ENCODE measurements at places on chromosomes 3 and 15.

DNA sequence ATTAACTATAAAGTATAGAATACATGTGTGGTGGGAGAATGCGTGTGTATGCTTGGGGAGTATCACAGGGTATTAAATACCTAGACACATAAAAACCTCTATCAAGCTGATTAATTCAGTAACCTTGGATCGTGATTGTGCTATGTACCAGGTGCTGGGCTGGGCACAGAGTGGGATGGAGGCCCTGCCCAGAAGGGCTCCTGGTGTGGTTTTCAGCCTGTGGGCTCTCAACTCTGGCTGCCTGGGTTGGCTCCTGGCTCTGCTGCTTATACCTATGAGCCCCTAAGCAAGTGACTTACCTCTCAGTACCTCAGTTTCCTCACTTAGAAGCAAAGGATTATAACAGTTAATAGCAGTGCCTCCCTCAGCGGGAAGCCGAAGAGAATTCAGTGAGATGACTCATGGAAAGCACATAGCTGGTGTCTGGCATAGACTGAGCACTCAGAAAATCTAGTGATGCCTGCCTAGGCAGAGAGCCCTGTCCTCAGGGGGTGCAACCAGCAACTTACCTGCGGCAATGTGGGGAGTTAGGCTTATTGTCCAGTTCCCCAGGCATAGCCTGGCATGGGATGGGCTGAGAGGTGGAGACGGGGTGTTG, 90.6 kb upstream of the MYZAP start:
- DNase-seq: no peak

DNA sequence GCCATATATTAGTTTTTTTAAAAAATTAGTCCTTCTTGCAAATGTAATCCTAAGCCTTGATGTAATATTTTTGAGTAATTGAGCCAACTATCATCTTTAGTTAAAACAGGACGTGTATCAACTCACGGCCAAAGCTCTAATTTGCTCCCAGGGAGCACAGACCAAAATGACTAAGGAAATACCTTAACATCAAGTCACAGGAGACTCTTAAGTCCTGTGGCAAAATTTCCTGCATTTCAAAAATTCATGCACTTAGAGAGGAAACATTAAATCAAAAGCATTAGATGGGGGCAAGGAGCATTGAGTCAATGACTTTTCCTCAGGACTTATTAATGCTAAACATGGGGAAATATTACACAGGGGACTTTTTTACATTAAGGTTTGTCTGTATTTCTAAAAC, 276.0 kb downstream of the MFSD1 start:
- no peak for DNase-seq

- no peak for DNase-seq
These were observed 687 bp downstream of the ALDH1A3 start for GRCh38 chr15:100880139-100880896.

- DNase-seq: no peak
These were observed 91.6 kb downstream of the SCN11A start for GRCh38 chr3:38960042-38960622.

- no peak for DNase-seq
These were observed 34.3 kb upstream of the PIK3CA start for GRCh38 chr3:179113903-179114302.

- DNase-seq: no peak
These were observed 14.0 kb upstream of the NEO1 start for GRCh38 chr15:73038220-73038619.

DNA sequence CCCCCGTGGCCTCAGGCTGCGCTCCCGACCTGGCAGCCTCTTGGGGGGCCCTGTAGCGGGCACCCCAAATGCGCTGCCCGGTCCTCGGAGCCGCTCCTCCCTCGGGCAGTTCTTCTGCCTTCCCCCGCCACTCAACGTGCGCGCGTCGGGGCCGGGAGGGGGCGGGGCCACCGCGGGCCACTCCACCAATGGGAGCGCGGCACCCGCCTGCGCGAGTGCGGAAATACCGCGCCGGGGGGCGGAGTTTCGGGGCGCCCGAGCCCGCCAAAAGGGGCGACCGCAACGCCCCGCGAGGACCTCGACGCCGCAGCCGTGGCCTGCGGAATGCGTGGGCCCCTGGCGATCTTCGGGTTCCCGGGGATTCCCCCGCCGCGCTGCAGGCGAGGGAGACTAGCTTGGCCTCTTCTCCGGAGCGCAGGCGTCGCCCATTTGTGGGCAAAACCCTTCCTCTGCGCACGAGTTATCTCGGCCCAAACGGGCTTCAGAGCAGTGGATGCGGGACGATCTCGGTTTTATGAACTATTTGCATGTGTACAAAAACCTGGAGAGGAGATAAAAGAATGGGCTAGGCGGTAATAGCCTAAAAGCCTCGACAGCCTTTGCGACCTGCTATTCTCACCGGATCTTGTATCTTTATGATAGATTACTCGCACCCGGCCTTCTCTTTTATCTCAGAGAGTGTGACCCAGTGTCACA, at the start of gene TASOR:
TSS of gene TASOR (minus strand) at position 144 of the 696 bp plus-strand sequence. CDS start 259 bp downstream, outside the sequence.
- DNase-seq: peak; percentile 92

DNA sequence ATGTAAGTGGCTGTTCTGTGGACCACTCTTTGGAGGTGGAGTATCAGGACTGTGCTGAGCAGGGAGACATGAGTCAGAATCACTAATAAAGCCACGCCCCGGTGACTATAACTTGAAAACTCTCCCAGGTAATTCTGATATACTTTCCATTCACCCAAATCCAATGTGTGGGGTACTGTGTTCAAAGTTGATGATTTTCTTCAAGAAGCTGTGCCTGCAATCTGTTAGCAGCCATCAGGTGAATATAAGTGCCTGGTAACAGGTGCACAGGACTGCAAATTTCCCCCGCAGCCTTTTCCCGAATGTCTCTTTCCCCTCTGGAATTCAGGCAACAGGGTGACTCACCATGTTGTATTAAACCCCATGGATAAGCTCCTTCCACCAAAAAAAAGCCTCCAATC, 17.0 kb downstream of the MAGI1 start:
- DNase-seq: no peak

- no peak for DNase-seq
These were observed 304.8 kb upstream of the STAC start for GRCh38 chr3:36075491-36075890.

DNA sequence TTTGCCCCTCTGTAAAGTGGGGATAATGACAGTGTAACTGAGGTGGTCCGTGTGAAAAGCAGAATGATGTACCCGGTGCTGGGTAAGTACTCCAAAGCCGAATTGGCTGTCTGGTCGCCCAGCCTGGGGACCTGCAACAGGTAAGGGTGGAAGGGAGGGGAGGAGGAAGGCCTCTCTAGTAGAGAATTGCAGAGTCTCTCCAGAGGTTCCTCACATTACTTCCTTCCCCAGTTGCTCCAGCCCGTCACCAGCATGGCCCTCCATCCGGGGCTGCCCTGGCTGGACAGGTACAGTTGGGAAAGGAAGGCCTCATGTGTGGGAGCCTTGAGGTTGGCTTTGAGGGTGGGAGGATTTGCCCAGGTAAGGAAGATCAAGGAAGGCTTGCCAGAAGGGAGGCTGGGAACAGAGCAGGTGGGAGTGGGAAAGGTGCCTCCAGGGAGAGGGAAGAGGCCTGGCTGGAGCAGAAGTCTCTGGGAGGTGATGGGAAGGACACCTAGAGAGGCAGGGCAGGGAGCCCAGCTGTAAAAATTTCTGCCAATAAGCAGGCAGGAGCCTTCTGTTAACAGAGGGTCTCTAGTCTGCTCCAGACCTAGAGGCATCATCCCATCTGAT, 1.7 kb upstream of the PSTPIP1 start:
- DNase-seq: peak; percentile 29

GRCh38 chr3:16666206-16666605, 61.0 kb upstream of the DAZL start:
- no peak for DNase-seq

GRCh38 chr15:82850731-82851130, 41.3 kb downstream of the WHAMM start:
- no peak for DNase-seq

Measured in activated T-cell treated with anti-CD3 and anti-CD28 coated beads, Interleukin-2, amount 50 U/mL, for 24 hours (primary cell).